NCI-H226 (cell line): ENCODE measurements at places on chromosomes 5 and 9.
A peak's percentile ranks its signal among the peaks of the same experiment; 100 is the strongest.

- no peak for DNase-seq
Measured at GRCh38 chr5:81631124-81631523, 119.8 kb downstream of the SSBP2 start.

- DNase-seq, result no peak
Measured at GRCh38 chr5:149110406-149110805, 30.9 kb upstream of the ABLIM3 start.

- DNase-seq, result no peak
Measured at GRCh38 chr9:1201262-1201661, 151.1 kb downstream of the DMRT2 start.

GRCh38 chr9:100525563-100525962 lies 52.3 kb upstream of the CAVIN4 start:
- peak; percentile 7 for DNase-seq

- no peak for DNase-seq
Measured at GRCh38 chr5:9601055-9601739, 29.0 kb downstream of the TAS2R1 start.

DNA sequence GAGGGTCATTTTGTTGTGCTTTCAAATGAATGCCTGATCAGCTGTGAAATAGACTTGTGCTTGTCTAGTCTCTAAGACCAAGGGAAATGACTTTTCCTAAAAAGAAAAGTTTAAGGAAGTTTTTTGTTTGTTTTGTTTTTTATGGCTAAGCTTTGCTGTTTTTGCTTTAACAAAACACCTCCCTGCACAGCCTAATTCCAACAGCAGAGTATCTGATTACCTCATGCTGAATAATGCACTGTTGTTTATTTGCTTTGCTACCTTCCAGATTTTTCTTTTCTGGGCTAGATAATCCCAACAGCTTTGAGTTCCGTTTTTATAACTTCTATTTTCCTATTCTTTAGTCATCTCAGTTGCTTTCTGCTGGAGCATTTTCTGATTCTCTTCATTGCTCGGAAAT lies 95.8 kb downstream of the AOPEP start:
- DNase-seq, result no peak

DNA sequence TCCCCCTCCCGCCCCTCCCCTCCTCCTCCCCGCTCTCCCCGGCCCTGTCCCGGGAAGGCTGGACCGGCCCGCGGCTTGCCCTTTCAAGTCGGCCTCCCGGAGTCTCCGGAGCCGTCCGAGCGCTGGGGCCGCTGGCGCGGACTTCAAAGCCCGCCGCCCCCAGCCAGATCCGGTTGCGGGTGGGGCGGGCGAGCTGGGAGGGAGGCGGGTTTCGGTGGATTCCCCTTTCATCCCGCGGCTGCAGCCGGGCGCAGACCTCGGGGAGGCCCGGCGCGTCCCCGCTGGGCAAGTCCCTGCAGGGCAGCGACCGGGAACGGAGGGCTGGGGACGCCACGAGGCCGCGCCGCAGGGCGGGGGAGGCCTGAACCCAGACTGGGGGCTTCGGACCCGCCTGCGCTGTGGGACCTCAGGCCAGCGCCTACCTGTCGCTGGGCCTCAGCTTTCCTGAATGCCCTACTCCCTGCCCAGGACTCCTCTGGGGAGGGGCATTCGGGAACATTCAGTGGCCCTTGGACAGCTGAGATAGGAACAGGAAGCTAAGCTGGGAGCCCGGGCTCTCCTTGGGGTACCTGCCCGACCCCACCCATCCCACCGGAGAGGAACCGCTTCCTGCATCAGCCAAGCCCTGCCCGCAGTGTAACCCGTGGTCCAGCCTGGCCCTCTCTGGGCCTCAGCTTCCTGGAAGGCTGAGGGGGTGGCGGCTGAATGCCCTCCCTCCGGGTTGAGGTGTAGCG lies 23.4 kb downstream of the C9orf50 start:
- no peak for DNase-seq

DNA sequence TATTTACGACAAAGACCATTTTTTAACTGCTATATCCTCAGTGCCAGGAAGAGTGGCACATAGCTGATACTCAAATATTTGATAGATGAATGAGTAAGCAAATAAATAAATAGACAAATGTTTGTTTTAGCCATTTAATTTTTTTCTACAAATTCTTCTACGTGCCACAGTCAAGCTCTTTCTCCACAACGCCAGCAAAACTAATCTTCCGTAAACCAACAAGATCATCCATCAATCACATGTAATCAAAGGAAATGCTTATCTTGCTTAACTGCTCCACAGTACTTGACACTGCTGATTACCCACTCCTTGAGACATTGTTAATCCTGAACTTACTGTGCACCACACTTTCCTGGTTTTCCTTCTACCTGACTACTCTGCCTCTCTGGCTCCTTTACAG lies 136.7 kb downstream of the EDIL3 start:
- DNase-seq, result peak; percentile 35

- DNase-seq, result no peak
Measured at GRCh38 chr5:137365126-137365865, 133.8 kb downstream of the SPOCK1 start.

GRCh38 chr9:97557606-97558095 lies 56.2 kb downstream of the TMOD1 start:
- no peak for DNase-seq

- no peak for DNase-seq
Measured at GRCh38 chr9:100477241-100477640, 4.3 kb downstream of the TMEFF1 start.

DNA sequence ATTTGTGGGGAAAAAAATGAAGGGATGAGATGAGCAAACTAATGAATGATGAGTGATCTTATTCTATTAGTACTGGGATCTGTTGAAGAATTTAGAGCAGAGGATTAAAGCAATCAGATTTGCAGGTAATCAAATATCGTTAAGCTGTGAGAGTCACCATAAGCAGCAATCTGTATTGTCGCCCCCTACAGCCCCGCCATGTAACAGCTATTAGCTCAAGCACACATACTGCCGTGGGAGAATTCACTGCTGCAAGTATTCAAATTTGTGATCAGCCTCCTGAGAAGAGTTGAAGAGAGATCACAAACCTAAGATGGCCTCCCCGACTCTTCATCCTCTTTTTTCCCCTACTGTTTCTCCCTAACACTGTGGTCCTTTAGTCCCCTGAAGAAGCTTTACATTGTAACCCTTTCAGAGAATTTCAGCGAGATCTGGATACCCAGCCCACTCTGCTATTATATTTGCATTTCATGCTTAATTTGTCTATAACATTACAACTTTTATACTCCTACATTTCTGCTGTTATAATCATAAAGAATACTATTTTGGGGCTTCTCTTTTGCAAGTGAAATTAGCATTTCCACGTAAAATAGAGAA lies 28.5 kb upstream of the PHF24 start:
- no peak for DNase-seq

DNA sequence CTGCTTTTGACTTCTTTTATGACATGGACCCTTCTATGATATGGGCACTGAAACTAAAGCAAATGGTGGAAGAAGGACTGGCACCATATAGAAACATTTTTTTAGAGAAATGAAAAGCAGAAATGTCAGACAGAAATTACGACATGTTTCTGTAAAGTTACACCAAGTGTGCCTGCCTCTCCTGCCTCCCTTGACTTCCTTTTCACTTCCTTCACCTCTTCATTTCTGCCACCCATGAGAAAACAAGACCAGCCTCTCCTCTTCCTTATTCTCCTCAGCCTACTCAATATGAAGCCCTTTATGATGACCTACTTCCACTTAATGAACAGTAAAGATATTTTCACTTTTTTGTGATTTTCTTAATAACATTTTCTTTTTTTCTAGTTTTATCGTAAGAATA lies 44.5 kb downstream of the ERCC6L2 start:
- DNase-seq, result no peak

- DNase-seq, result no peak
Measured at GRCh38 chr5:147826361-147826760, 5.1 kb downstream of the SPINK1 start.

DNA sequence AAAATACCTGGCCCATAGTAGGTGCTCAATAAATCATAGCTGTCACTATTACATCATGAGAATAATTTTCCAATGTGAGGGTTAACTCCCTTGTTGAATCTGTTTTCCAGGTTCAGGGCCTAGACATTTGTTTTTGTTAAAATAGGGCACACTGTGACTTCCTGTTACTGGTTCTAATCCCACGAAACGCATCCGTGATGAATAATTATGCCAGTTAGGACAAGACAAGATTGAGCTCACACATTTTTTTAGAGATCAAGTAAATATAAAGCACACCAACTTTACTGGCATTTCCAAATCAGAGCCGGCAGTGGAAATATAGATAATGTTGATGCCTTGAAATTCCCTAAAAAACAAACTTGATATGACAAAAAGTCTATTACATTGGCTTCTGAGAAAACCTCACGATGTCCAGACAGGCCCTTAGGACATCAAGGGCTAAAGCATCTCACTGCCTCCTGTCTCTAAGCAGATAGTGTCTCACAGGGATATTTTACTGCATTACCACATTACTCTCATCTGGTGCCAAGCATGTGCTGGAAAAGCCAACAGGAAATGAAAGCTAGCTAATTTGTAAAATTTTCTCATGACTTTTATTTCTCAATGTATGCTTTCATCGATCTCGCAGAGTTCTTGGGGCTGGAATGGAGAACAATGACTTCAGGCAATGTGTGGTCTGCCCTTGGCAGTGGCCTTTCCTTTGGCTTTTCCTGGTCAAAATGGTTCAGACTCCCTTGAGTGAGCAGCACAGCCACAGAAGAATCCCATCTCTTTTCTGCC lies 414.3 kb upstream of the PAPPA start:
- no peak for DNase-seq

GRCh38 chr9:94199776-94200175 lies 59.3 kb upstream of the ZNF169 start:
- no peak for DNase-seq

DNA sequence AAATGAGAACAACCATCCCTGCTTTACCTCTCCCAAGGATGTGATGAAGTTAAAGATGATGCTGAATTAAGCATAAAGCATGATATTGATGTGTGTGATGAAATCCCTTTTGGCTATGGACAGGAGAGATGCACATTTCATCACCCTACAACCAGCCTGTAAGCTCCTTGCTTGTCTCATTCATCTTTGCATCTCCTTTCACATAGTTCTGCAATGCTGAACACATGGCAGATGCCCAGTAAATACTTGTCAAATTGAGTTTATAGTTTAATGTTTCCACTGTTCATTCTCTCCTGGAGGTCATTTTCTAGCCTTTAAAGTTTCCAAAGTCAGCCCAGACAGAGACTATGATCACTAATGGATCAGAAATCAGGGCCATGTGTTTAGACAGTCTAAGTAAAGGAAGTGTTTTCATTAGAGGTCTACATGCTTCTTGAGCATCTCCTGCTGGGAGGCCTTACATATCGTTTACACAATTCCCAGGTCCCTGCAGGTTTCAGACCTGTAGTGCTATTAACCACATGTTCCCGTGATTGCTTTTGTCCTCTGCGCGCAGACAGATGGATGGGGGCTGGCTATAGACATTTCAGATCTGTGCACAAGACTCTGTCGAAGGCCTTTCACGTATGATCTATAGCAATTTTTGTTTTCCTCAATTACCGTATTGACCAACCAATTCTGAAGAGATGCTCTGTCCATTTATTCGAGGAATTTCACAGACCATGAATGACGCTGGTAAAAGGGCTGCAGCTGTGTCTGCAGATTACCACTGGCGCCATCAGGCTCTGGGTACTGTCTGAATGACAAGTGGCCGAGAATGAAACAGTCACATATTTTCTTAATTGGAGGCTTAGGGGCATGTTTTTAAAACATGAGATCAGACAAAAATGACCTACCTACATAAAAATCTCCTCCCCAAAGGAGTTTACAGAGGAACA lies 49.0 kb upstream of the CKMT2 start:
- DNase-seq, result no peak

DNA sequence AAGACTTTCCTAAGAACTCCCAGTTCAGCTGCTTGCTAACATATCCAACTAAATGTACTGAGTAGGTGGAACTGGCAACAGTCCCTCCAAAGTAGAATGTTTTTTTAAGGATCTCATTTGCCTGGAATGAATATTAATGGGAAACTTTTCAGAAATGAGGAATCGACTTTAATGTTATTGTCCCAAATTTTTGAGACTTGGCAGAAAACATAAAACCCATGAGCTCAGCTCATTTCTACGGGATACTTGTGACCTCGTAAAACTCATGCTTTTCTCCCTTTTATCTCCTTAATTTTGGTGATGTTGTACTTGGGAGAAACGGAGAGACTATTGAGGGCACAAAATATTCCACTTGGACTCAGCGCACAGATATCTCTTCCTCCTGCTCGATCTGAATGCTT lies 296.8 kb downstream of the EBF1 start:
- DNase-seq, result no peak

DNA sequence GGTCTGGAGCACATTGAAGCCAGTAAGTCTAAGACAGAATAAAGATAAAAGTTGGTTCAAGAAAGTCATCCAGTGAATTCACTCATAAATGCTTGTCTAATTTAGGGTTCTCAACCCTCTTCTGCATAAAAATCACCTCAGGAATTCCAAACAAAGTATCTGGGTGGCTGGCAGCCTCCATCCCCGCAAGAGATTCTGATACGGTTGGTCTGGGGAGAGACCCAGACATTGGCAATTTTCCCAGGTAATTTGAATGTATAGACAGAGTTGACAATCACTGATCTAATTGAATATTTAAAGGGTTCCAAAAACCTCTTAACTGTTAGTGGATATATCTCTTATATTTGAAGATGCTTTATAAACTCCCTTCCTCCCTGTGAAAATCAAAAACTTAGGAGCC lies 14.9 kb downstream of the ADAMTSL1 start:
- DNase-seq, result no peak

DNA sequence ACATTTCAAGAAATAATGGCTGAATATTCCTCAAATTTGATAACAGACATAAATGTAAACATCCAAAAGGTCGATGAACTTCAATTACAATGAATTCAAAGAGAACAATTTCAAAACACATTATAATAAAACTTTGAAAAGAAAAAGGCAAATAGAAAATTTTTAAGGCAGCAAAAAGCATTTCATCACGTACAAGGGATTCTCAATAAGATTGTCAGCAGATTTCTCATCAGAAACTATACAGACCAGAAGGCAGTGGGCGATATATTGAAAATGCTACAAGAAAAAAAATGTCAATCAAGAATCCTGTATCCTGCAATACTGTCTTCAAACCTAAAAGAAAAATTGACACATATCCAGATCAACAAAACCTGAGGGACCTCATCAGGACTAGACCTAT lies 62.0 kb downstream of the EDIL3 start:
- no peak for DNase-seq

- DNase-seq, result no peak
Measured at GRCh38 chr9:101902051-101902450, 163.6 kb upstream of the GRIN3A start.

DNA sequence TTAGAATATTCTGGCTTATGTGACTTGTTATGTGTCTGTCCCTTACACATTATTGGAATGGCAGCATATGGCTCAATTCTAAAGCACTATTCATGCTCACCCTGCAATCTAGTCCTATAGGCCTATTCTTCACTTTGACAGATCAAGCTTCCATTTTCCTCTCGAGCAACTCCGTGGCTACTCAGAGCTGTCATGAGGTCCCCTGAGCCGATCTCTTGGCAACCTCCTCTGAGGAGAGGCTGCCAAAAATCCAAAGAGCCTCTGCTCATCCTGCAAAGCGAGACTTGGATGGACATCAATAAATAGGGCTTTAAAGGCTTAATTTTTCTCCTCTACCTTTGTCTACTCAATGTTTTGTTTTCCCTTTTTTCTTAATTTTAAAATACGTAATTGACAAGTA lies 163.8 kb downstream of the GABRB2 start:
- no peak for DNase-seq
